PC-9 (cell line): ENCODE measurements at places on chromosomes 1 and 21. TPM values are rescaled to one million over a fixed set of nuclear protein-coding genes. Genes with fewer than 3 reads are reported as not detected.

Gene AGRN
- total RNA-seq = 278 and 381 TPM in 2 replicates

Gene IGSF21
- not detected in 2 replicates for total RNA-seq

- H3K27ac ChIP-seq = no peak overlapping the region
- no peak overlapping the region for H3K4me3 ChIP-seq
- H3K4me1 ChIP-seq = no peaks in the 10 kb centered on the region
- H3K36me3 ChIP-seq = no peaks in the 10 kb centered on the region
- no peaks in the 10 kb centered on the region for H3K27me3 ChIP-seq
Observed at GRCh38 chr21:34197561-34197960, 124.2 kb downstream of the MRPS6 start.

- peaks cover 66% of the 10 kb centered on the region for H3K27me3 ChIP-seq
- no peaks in the 10 kb centered on the region for H3K36me3 ChIP-seq
- H3K4me1 ChIP-seq = no peaks in the 10 kb centered on the region
Observed at GRCh38 chr21:37724201-37724600, 192.1 kb downstream of the KCNJ6 start.

GRCh38 chr21:28333578-28334075, 659.0 kb downstream of the LTN1 start:
- H3K36me3 ChIP-seq = no peaks in the 10 kb centered on the region
- no peak overlapping the region for H3K4me3 ChIP-seq
- no peaks in the 10 kb centered on the region for H3K27me3 ChIP-seq
- no peak for DNase-seq
- no peaks in the 10 kb centered on the region for H3K4me1 ChIP-seq
- H3K27ac ChIP-seq = no peak overlapping the region

Gene THEMIS2
- total RNA-seq = 3.1 and 10.7 TPM in 2 replicates

DNA sequence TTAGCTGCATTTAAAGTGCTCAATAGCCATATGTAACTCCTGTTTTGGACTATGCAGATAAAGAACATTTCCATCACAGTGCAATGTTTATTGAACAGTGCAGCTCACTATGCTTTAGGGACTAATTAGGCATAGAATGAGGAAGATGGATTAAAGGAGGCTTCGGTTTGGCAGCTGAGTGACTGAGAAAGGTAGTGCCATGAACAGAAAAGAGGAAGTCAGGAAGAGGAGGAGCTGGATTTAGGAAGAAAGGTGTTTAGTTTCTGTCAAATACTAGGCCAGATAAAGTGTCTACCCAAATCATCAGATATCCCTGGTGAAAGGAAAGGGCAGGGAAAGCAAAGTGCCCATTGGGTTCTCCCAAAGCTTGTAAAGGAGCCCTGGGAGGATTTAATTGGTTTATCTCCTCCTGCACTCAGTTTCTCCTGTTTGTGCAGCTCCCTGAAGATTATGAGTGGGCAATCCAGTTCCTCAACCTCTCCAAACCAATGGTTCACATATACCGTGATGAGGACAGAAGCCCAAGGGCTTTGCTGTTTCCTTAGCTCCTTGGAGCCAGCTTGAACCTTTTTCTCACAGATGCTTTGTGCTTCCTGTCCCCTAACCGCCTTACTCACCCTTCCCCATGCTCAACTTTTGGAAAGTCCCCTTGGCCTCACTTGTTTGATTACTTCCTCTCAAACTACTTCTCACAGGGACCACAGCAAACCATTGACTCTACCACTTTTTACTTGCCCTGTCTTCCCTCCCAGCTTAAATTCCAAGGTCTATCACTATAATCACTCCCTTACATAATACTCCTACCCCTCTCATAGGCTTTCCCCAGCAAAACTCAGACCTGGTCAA, 3.5 kb upstream of the RAP1A start:
- no peak for DNase-seq
- H3K27me3 ChIP-seq = no peaks in the 10 kb centered on the region
- H3K27ac ChIP-seq = no peak overlapping the region
- H3K4me3 ChIP-seq = no peak overlapping the region

Gene SGIP1
- total RNA-seq = not detected in 2 replicates

- no peak overlapping the region for H3K4me3 ChIP-seq
- no peaks in the 10 kb centered on the region for H3K4me1 ChIP-seq
- H3K36me3 ChIP-seq = no peaks in the 10 kb centered on the region
- DNase-seq = peak; percentile 15
- no peaks in the 10 kb centered on the region for H3K27me3 ChIP-seq
Observed at GRCh38 chr1:103250441-103250861, 142.1 kb upstream of the COL11A1 start.

DNA sequence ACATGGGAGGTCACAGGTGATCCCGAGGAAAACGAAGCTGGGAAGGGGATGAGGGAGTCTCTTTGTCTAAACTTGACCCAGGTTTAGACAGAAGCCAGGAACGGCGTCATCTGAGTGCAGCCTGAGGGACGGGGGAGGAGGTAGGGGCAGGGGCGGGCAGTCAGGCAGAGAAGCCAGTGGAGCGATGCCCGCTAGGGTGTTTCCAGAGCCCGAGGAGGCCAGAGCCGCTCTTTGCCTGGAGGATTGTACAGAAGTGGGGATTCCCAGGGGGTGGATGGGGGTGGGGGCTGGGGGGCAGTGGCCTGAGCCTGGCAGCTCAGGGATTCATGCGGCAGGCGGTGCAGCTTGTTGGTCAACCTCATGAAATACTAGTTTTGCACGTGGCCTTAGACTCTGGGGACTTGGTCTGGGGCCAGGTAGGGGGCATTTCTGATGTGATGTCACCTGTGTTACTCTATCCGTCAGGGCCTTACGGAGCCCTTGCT, 58.4 kb downstream of the VPS26C start:
- H3K4me1 ChIP-seq = no peaks in the 10 kb centered on the region
- no peak overlapping the region for H3K27ac ChIP-seq
- no peaks in the 10 kb centered on the region for H3K27me3 ChIP-seq
- no peak for DNase-seq
- H3K36me3 ChIP-seq = no peaks in the 10 kb centered on the region
